ENCODE measurements at places on chromosomes 7 and 10.

- no peak for DNase-seq
These were observed 36.6 kb downstream of the RBM28 start for GRCh38 chr7:128307061-128307460.

DNA sequence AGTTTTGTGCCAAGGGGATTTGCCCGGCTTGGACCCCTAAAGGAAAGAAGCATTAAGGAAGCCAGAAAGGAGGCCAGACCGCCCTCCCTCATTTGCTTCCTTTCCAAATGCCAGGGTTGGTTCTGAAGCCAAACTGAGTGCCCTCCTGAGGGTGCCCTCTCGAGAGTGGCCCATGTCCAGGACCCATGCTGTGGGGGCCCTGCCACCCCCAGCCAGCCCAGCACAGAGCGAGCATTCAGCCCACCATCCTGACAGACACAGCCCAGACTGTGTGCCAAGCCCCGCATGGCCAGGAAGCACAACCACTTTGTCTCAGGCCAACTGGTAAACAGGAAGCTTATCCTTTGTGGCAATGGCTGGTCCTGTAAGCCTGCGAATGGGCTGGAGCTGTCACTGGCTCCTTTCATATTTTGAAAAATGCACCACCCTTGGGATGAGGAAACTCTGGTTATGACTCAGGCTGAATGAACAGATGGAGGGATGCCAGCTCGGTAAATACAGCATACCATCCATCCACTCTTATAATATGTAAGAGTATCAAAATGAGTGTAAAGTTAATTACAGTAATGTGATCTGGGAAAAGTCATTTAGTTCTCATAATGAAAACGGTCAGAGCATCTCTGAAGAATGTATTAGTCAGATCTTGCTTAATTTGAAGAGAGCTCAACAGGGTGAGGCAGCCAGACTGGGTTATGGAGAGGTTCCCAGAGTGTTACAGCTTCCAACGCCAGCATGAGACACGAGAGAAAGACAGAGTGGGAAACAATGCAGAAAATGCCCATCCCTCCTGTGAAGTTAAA is 65.0 kb downstream of the STK17A start:
- DNase-seq = no peak

DNA sequence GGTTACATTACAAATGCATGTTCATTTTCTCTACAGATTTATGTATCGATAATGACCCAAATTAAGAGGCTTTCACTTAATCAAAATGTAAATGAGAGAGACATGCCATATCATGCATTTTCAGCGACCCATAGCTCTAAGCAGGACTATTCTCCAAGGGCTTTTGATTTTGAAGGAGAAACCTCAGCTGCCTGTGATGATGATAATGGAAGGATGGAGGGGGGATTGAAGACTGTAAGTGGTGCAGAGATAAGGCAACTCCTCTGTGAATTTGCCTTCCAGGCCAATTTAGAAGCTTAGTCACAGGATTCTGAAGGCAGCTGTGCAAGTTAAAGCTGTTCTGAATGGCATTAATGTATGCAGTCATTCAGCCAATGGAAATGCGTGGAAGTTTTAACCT is 8.3 kb downstream of the VSTM2A start:
- no peak for DNase-seq

GRCh38 chr10:4816966-4817365 is 9.0 kb upstream of the AKR1E2 start:
- no peak for DNase-seq

DNA sequence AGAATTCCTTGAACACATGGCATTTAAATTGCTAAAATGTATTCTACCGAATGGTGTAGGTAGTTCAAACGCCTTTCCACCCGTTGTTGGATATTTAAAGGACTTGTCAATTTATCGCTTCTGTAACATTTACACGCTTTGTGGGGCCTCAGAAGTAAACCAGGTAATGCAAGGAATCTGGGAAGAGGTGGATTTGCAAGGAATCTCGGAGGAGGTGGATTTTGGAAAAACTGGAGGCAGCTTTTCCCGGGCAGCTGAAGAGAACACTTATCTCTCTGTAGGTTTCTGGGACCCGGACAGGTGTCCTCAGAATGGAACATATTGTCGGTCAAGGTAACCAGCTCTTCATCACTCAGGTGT is 592 bp upstream of the MAPK8 start:
- no peak for DNase-seq

- no peak for DNase-seq
These were observed 197.0 kb downstream of the STK31 start for GRCh38 chr7:23907012-23907411.

DNA sequence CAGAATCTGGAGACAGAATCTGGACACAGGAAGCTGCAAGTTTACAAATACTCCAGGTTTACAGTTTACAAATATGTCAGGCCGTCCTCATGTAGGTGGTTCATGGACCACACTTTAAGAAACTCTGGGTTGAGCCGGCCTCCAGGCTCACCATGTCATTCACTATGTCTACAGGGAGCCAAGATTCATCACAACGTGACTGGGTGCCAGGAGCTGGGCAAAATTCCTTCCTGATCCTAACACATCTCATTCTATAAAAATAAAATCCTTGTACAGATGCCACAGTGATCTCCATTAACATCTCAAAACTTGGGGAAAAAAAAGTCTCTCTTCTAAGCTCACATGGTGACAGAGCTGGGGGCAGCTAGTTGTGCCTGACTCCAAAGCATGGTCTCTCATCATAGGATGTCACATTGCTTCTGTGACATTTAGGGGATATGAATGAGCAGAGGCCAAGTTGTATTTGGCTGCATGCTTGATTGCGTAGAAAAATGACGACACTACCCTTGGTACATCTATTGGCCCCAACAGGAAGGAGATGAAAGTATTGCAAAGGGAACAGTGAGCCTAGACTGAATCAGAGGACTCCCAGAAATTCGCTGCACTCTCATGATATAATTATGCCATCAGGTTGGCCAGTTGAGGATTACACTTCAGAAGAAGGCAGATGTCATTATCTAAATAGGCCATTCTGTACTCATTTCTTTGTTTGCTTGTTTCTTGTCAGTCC is 35.9 kb downstream of the MTURN start:
- DNase-seq = no peak

- DNase-seq = no peak
These were observed 18.0 kb upstream of the VCL start for GRCh38 chr10:73979809-73980433.

- no peak for DNase-seq
These were observed 672.4 kb upstream of the GALNT17 start for GRCh38 chr7:70459546-70459945.

GRCh38 chr10:63901228-63901627 is 380.0 kb downstream of the REEP3 start:
- no peak for DNase-seq

GRCh38 chr7:43876976-43877745 is 7.8 kb upstream of the MRPS24 start:
- no peak for DNase-seq

DNA sequence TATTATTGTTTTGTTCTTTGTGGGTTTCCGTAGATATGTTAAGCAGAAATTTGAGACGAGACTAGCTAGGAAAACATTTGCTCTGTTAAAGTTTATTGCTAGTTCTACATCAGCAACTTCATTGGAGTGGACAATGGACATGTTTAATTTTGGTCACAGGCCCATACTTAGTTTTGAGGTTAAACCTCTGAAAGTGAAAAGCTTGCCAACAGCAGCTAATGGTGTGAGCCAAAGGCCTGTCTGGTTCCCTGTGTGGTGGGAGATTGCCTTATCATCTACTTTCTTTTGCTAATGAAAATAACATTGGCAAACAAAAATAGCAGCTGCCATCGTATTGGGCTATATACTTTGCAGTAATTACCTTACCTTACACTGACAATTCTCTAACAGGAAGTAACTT is 388.4 kb upstream of the FZD8 start:
- no peak for DNase-seq

GRCh38 chr7:128299109-128299607 is 44.5 kb downstream of the RBM28 start:
- DNase-seq = no peak

- peak; percentile 47 for DNase-seq
These were observed 280.1 kb downstream of the TCF7L2 start for GRCh38 chr10:113230011-113230610.

DNA sequence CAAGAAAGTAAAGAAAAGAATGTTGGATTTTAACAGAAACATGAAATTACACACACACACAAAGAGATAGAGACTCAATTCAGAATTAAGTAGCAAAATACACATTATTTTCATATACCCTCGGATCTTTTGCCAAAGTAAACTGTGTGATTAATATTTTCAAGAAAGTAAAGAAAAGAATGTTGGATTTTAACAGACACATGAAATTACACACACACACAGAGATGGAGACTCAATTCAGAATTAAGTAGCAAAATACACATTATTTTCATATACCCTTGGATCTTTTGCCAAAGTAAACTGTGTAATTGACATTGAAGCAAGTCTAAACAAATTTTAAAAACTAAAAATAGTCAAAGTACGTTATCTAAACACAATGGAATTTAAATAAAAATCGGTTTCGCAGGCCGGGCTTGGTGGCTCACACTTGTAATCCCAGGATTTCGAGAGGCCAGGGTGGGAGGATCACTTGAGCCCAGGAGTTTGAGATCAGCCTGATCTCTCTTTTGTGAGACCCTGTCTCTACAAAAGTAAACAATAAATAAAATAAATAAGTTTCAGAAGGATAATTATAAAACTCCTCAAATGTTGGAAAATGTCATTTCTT is 337.3 kb upstream of the MAGI2 start:
- DNase-seq = no peak

DNA sequence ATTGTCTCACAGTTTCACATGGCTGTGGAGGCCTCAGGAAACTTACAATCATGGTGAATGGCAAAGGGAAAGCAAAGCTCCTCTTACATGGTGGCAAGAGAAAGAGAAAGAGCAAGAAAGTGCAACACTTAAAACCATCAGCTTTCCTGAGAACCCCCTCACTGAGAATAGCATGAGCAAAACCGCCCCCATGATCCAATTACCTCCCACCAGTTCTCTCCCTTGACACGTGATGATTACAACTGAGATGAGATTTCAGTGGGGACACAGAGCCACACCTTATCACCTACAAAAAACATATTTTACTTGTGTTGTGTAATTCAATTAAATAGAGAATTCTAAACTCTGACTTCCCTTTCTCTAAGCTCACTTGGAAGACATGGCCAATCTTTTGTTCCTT is 80.2 kb downstream of the SEMA3C start:
- no peak for DNase-seq

GRCh38 chr10:1063232-1063865 is 7.2 kb downstream of the WDR37 start:
- no peak for DNase-seq

DNA sequence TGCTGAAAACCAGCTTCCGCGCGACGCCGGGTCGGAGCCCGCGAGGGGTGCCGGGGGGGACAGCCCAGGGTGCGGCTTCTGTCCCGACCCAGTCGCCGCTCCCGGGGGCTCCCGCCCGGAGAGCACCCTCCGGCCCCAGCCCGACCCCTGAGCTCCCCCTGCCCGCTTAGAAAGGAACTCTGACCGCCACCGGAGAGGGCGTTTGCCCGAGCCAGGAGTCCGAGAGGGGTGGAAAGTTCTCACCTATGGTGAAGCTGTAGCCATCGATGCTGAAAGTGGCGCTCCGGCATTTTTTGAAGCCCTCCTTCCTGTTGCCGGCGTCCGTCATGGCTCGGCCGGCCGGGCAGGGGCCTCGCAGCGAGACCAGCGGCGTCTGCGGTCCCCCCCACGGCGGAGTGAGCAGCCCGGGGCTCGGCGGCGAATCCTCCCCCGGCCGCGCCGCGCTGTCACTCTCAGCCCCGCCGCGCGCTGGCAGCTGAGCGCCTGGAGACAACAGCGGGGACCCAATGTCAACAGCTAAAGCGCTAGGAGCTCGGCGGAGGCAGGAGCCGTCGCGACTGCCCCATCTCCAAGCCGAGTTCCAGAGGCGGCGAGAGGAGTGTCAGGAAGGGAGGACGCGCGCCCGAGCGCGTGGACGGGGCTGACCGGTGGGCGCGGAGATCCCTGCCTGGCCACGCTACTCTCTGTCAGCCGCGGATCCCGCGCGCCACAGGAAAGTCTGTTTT is 191.6 kb downstream of the LSM5 start:
- DNase-seq = peak; percentile 66

- peak; percentile 50 for DNase-seq
These were observed 46.1 kb downstream of the ARMH3 start for GRCh38 chr10:102009801-102010425.

- DNase-seq = no peak
These were observed 72.2 kb upstream of the MYL10 start for GRCh38 chr7:101701153-101701794.

DNA sequence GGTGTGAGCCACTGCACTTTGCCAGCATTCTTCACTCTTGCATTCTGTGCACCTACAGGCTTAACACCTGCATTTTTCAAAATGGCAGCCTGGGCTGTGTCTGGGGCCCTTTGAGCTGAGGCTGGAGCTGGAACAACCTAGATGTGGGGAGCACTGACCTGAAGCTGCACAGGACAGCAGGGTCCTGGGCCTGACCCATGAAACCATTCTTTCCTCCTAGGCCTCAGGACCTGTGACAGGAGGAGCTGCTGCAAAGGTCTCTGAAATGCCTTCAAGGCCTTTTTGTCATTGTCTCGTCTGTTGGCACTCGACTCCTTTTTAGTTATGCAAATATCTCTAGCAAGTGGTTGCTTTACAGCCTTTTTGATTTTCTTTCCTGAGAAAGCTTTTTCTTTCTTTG is 82.3 kb downstream of the INPP5A start:
- no peak for DNase-seq

DNA sequence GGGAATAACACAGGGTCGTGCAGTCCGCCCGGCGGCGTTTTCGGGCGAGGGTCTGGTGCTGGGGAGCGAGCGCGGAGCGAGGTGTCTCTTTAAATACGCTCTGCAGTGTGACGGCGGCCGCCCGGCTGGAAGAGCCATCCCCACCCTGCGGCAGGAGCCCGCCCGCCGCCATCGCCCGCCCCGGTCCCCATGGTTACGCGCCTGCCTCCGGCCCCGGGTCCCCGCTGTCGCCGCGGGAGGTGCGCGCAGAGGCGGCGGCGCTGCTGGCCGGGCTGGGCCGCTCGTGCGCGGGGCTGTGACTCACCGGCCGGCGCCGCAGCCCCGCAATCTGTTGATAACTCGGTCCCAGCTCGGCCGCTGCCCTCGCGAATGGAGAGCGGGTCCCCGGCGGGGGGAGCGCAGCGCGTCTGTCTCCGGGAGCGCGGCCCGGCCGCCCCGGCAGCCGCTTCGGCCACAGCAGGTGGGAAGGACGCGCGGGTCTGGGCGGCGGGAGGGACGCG is at the start of gene ADGRA1:
Gene ADGRA1 (plus strand): TSS at position 246 of the 500 bp plus-strand sequence. CDS start 986 bp downstream, outside the sequence.
- peak; percentile 74 for DNase-seq

DNA sequence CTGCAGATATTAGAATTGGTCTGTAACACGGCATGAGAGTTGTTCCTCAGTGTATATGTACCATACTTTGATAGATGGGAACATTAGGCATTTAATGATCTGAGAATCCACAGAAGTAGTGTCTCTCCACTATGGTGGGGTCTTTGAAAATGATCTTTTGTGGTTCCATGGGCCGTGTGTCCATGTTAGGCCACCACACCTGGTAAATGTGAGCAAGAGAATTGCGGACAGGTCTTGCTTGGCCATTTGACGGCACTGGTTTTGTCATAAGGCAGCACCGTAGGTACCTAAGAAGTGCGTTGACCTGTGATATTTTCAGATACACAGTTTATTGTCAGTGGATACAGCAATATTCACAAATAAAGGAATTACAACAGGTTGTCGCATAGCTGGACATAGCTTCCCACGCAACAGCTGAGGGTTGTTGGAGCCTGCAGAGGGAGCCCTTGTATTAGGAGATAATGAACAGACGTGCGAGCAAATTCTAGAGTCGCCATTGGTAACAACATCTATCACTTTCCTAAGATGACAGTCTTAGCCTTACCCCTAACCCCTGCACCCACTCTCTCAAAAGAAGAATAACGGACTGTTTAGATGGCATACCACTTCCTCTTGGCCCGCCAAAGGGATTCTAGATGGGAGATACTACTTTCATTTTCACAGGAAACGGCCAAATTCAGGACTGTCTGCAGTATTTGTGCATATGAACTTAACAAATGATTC is 111.4 kb downstream of the COL28A1 start:
- DNase-seq = peak; percentile 62
